ENCODE measurements at places on chromosomes 2 and 18.

GRCh38 chr2:42928692-42929545, 136.5 kb upstream of the HAAO start:
- DNase-seq = peak; percentile 44

GRCh38 chr2:64383016-64383591, 70.9 kb upstream of the LGALSL start:
- DNase-seq = no peak

DNA sequence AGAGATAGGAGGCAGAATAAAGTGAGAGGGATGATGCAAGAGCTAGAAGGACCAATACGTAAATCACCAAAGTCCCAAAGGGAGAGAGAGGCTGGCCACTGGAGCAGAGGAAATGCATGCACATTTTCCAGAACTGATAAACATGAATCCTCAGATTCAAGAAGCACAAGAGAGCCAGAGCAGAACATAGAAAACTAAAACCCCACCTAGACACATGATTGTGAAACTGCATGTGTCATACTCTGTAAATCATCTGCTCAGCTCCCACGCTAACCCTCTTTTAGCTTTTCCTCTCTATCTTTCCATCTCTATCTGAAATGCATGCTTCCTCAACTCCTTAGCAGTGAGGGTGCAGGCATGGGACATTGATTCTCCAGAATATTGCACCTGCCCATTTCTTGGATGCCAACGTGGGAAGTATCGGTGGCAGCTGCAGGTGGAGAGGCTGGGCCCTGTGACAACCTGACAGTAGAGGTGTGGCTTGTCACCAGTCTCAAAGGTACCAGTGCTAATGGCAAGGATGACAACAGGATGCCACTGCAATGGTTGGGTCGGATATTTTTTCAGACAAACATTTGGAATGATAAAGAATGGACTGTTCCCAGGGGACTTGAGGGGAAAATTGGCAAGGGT, 89.3 kb upstream of the OTOS start:
- peak; percentile 20 for DNase-seq

GRCh38 chr18:24928301-24928878, 423.6 kb downstream of the ZNF521 start:
- DNase-seq = no peak

- no peak for DNase-seq
Measured at GRCh38 chr2:240259924-240260529, 119.6 kb upstream of the OTOS start.

DNA sequence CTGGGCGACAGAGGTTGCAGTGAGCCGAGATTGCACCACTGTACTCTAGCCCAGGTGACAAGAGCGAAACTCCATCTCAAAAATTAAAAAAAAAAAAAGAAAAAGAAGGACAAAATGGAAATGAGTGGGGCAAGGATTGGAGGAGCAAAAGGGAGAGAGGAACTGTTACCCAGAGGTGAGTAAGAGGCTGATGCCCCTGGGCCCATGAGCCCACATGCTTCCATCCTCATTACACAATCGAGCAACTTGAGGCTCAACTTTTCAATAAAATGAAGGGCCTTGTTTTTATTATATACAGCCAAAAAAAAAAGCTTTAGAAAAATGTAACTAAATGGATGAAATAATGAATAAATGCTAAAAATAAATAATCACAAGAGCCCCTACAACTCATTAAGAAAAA, 91.7 kb upstream of the YWHAQ start:
- no peak for DNase-seq

- no peak for DNase-seq
Measured at GRCh38 chr2:130949954-130950353, 113.2 kb downstream of the ARHGEF4 start.

DNA sequence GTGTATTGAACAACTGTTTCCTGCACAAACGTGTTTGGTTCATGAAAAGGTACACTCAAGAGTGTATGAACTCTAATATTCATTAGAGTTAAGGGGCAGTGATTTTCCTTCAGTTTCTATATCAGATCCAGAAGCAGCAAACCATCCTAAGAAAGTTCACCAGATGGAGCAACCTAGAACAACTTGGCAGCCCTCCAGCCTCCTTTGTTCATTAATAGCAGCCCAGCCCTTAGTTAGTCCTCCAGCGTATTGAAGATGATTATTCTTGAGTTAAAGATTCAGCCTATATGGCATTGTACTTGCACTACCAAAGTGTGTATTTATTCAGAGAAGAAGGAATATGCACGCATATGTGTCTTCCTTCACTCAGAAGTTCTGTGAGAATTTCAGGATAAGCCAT, 365.5 kb downstream of the SETBP1 start:
- no peak for DNase-seq

DNA sequence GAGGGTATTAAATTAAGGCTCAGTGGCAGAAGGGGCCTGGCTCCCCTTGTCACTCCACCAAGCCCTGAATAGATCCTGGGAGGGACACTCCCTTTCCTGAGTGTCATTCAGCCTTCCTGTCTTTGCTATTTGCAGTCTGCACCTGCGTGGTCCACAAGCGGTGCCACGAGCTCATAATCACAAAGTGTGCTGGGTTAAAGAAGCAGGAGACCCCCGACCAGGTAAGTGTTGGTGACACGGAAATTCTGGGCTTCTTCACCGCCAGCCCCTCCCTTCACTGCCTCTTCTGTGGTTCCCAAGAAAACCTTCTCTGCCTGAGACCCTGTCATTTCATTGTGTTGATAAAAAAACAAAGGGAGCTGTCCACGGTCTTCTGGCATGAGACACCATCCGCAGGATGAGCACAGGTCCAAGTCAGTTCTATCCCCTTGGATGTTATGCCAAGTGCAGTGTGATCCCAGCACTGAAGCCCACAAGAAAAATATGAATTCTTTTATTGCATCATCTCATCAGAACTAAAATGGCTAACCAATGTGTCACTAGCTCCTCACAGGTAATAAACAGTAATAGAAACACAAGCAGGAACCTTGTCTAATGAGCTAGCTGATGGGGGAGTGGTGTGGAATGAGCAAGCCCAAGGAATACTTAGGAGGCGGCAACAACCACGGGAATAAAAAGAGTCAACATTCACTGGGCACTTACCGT, 316.9 kb upstream of the EPAS1 start:
- DNase-seq = no peak

GRCh38 chr18:50107468-50107977, 87.4 kb downstream of the MYO5B start:
- DNase-seq = no peak

GRCh38 chr2:28153851-28154250, 238.8 kb upstream of the FOSL2 start:
- no peak for DNase-seq

- peak; percentile 44 for DNase-seq
Measured at GRCh38 chr2:64945973-64946768, 43.0 kb upstream of the SLC1A4 start.

DNA sequence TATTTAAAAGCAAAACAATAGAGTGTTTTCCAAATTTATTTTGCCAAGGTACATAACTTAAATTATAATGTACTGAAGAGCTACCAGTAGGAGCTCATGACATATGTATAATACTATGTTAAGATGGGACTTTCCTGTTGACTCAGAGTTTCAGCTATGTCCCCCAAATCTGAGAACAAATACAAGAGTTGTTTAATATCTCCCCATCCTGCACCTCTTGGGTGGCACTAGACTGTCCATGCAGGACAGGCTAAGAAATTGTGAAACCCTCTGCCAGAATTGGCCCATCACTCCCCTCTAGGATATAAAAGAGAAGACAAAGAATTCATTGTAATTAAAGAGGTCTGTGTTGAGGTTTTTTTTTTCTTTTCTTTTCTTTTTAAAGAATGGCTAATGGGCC, 21.7 kb upstream of the CTAGE1 start:
- peak; percentile 71 for DNase-seq

DNA sequence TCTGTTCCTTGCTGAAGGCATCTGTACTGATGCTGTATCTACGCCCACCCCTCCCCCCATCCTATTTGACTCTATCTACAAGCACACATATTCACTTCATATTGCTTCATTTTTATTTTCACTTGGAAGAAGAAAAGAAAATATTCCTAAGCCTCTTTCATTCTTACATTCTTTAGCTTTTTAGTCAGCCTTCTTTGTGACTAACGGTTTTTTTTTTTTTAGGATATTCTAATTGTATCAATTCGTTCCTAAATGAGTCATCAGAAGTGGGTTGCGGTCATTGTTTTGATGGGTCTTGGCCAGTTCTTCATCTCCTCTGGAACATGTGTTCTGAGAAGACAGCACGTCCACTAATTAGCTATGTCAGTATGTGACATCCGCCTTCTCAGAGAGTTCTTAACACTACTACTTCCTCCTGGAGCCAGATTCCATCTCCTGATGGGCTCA, 88.7 kb downstream of the MYO1B start:
- DNase-seq = peak; percentile 99

- no peak for DNase-seq
Measured at GRCh38 chr2:42087857-42088195, 40.0 kb downstream of the PKDCC start.

DNA sequence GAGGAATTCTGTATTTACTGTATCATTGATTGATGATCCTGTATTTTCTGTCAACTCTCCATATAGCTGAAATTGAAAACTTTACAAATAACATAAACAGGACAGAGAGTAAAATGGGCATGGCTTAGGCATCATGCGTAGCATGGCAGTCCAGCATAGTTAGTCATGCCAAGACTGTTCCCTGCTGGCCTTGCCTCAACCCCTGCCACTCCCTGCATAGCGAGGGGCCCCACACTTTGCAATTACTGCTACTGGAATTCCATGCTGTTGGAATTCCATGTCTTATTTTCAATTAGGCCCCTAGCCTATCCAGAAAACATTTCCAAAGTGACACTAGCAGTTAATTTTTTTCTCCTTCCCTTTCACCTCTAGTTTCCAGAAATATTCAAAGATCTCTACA, 15.1 kb upstream of the SOX11 start:
- no peak for DNase-seq

GRCh38 chr2:74735009-74735408, 81.0 kb downstream of the SEMA4F start:
- no peak for DNase-seq

DNA sequence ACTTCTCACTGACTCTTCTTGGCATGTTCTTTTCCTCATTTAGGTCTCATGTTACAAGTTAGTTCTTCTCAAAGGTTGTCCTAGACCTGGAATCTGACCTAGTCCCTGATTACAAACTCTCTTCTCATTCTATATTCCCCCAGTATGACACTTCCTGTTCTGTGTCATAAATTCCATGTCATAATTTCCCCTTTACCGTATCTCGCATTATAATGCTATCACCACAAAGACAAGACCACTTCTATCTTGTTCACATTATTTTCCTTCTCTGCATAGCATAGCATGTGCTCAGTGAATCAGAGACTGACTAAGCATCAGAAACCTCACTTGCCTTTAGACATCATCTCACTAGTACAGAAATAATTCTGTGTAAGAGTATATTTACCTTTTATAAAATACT, 63.6 kb upstream of the CAVIN2 start:
- DNase-seq = peak; percentile 20

GRCh38 chr2:43460611-43461365, 135.1 kb downstream of the THADA start:
- DNase-seq = peak; percentile 69

DNA sequence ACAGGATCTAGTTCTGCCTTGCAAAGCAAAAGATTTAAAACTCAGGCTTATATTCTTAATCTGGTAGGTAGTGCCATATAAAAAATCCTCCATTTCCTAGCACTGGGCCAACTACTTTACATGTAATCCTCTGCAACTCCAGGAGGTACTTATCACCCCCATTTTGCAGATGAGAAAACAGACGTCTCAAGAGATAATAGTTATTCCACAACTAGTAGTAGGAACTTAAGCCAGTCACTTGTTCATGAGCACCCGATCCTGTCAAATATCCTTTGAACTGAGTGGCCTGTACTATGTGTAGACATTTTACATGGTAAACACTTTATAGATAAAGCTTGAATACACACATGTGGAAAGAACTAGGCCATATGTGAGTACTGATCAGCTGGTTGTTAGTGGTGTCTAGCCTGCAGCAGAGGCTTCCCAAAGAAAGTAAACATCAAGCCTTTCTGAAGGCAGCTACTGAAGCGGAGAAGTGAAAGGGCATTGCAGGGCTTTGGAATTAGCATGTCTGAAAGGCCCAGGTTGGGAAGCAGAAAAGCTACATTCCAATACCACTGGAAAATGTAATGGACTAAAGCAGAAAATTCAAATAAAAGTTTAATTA, 48.0 kb downstream of the NAB1 start:
- no peak for DNase-seq

DNA sequence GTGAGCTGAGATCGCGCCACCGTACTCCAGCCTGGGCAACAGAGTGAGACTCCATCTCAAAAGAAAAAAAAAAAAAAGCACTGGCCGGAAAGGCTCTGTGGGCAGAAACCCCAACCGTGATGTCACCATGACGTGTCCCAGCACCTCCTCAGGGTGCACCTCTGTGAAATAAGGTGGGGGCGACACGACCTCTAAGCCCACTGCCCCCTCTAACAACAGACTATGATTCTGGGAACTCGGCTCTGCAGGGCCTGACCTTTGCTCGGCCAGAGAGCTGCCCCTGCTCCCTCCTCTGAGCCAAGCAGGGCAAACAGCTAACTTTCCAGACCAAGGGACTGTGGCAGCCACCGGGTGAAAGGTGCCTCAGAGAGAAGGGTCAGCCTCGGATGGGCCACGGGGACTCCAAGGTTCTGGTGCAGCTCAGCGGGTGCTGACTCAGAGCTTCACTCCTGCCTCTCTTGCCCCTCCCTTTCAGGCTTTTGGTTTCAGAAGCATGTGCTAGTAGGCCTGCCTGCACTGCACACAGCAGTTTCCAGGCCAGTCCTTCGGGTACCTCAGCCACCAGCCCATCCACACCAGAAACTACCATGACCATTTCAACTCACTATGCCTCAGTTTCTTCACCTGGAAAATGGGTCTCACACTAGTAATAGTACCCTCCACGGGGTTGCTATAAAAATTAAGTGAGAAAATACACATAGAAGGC, 8.0 kb downstream of the TMBIM1 start:
- peak; percentile 76 for DNase-seq

DNA sequence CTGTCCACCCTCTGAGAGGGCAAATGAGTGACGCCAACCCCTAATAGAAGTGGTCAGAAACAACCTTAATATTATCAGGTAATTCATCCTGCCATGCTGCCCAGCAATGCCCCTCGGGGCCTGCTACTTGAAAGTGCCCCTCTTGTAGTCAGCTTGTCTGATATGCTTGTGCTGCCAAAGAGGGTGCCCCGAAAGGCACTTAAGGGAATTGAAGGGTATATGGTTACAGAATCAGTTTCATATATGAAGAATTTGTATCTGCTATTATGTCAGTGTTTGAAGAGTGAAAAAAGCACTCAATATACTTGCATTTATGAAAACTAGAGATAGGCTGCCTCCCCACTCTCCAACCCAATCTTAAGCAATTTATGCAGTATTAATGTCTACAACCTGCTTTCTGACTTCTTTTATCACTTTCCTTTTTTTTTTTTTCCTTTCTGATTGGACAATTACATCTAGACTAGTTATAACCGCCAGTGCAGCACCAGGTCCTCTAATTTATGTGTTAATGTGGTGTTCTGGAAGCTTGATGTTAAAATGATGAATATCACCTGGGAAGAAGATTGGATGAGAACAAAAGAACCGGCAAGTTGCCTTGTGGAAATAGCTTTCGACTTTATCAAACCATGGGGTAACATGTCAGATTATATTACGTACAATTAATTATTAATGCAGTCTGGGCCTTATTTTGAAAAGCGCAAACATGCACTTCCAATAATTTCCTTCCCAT, 646.9 kb upstream of the ACVR2A start:
- DNase-seq = no peak

GRCh38 chr2:53880756-53881155, 21.0 kb upstream of the GPR75 start:
- peak; percentile 82 for DNase-seq
